HT1080 (cell line): ENCODE measurements at places on chromosomes 4 and X. TPM values are rescaled to one million over a fixed set of nuclear protein-coding genes. Genes with fewer than 3 reads are reported as not detected.

- DNase-seq, result no peak
Observed at GRCh38 chrX:25015486-25016360, at the start of gene ARX. ARX (minus strand) TSS chrX:25015965; CDS start chrX:25015737, 228 bp downstream.

DNA sequence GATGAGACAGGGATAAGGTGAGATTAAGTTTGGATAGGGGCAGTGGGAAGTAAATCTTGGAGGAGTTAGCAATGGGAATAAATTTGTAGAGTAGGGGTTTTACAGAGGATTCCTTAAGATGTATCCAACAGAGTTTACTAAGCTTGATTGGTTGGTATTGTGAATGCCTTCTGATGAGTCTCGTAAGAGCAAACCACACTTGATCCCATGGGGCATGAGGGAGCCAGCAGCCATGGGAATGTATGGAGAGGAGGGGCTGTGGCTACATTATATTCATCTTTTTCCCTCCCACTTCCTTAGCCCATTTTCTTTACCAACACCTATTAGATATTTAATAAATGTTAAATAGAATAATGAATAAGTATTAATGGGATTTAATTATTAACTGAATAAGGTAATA lies 126.6 kb upstream of the NDST3 start:
- no peak for DNase-seq

GRCh38 chr4:3522326-3522640 lies 9.9 kb downstream of the LRPAP1 start:
- no peak for DNase-seq

POU3F4 gene
- not detected in 2 replicates for total RNA-seq

JADE3 gene
- total RNA-seq, result 7.6 and 10.1 TPM in 2 replicates

DNA sequence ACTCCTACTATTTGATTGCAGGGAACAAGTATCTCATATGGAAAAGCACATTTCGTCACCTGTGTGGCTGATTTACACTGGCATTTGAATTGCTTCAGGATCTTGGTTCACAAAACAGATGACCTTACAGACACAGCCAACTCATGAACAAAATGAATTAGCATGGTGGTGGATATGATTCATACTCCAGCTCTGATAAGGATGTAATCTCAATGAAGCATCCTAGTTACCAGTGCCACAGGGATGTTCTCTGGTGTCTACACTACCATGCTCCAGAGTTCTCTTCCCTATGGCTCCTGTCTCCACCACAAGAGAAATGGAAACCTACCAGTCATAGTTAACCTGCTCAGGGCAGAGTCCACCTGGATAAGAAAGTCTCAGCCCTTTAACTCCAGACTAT lies 40.7 kb downstream of the TEC start:
- DNase-seq, result peak; percentile 10

- no peak for DNase-seq
Observed at GRCh38 chrX:40380655-40381488, 199.9 kb upstream of the ATP6AP2 start.

ADH1B gene
- not detected in 2 replicates for total RNA-seq

- no peak for DNase-seq
Observed at GRCh38 chr4:629636-629914, 4.2 kb downstream of the PDE6B start.

SHROOM2 gene
- 2.1 and 3.2 TPM in 2 replicates for total RNA-seq

DNA sequence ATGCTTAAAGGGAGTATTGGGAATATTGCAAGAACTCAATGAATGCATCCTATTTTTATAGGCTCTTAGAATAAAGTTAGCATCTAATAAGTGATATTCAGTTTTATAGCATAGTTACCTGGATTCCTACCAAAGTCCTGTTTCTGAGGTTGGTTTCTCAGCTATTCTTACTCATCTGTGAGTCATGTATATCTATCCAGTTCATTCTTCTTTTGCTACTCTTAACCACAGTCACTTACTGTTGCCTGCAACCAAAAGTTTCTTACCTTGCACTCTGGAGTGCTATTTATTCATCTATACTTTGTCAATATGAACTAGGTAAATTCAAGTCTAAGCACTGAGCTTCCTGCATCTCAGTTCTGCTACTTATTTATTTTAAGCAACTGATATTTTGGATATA lies 322.5 kb downstream of the HS3ST1 start:
- peak; percentile 66 for DNase-seq

DNA sequence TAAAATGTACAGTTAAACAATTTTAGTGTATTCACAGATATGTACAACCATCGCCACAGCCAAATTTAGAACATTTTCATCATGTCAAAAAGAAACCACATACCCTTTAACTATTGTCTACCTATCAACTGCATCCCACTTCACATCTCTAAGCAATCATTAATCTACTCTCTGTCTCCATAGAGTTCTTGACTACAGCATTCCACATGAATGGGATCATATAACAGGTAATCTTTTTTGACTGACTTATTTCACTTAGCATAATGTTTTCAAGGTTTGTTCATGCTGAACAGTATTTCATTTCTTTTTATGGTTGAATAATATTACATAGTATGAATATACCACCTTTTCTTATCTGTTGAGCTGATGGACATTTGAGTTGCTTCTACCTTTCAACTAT lies 281.4 kb upstream of the EDA2R start:
- DNase-seq, result no peak

- no peak for DNase-seq
Observed at GRCh38 chr4:120568731-120569130, 353.8 kb downstream of the PRDM5 start.

MAGEA2B gene
- 18.4 and 30.0 TPM in 2 replicates for total RNA-seq

GRCh38 chr4:169810325-169811323 lies 52.9 kb upstream of the HPF1 start:
- DNase-seq, result peak; percentile 52

SMIM10L2A gene
- total RNA-seq, result 0.03 and 0.07 TPM in 2 replicates

DNA sequence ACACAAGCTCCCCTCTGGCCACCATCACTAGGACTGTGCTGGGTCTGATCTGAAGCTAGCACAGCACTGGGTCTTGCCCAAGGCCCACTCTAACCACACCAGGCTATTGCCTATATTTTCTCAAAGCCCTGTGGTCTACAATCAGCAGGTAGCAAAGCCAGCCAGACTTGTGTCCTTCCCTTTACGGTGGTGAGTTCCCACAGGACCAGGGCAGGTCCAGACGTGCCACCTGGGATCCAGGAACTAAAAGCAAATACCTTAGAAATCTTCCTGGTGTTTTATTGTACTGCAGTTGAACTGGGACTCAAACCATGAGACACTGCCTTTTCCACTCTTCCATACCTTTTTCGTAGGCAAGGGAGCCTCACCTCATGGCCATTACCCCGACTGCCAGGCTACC lies 9.0 kb upstream of the MAGEC2 start:
- DNase-seq, result no peak
